ENCODE measurements at places on chromosomes 6 and 20.
A peak's percentile ranks its signal among the peaks of the same experiment; 100 is the strongest.

- H3K4me1 ChIP-seq, result peaks cover 13% of the 10 kb centered on the region
- no peak overlapping the region for H3K4me3 ChIP-seq
- no peak overlapping the region for H3K27ac ChIP-seq
- H3K27me3 ChIP-seq, result peaks cover 10% of the 10 kb centered on the region
- DNase-seq, result no peak
- no peaks in the 10 kb centered on the region for H3K36me3 ChIP-seq
These were observed 246.7 kb downstream of the SOD2 start for GRCh38 chr6:159446340-159446739.

DNA sequence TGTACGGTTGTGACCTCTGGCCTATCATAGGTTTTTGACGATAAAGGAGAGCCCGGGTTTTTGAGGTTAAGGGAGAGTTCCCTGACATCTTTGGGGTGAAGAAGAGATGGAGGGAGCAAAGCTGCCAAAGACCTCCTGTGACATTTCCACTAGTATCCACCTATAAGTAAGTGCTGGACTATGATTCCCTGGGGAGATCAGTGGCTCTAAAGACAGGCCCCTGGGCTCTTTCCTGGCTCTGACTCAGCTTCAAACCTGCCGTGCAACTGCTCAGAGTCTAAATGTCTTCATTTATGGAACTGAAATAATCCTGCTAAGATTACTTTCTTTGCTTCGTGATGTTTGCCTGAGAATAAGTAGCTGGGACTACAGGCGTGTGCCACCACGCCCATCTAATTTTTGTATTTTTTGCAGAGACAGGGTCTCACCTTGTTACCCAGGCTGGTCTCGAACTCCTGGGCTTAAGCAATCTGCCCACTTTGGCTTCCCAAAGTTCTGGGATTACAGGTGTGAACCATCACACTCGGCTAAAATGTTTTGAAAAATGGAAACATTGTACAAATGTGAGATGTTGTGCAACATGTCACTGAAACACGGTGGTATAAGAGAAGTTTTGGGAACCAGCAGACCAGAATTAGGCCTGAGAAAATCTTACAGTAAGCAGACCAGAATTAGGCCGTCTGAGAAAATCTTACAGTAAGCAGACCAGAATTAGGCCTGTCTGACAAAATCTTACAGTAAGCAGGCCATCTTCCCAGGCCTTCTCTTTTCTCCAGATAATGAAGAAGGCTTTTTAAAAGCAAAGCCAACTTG lies 1.1 kb upstream of the PAQR8 start:
- H3K27me3 ChIP-seq, result no peaks in the 10 kb centered on the region
- H3K36me3 ChIP-seq, result no peaks in the 10 kb centered on the region
- peaks cover 28% of the 10 kb centered on the region for H3K4me1 ChIP-seq
- no peak for DNase-seq
- H3K4me3 ChIP-seq, result peak overlapping the region; percentile 70

GRCh38 chr6:2745246-2745645 lies 5.5 kb downstream of the MYLK4 start:
- H3K27me3 ChIP-seq, result no peaks in the 10 kb centered on the region
- DNase-seq, result no peak
- peak overlapping the region; percentile 3 for H3K27ac ChIP-seq
- peaks cover 55% of the 10 kb centered on the region for H3K4me1 ChIP-seq
- H3K36me3 ChIP-seq, result no peaks in the 10 kb centered on the region
- no peak overlapping the region for H3K4me3 ChIP-seq

- peaks cover 16% of the 10 kb centered on the region for H3K4me1 ChIP-seq
- no peaks in the 10 kb centered on the region for H3K27me3 ChIP-seq
- no peak for DNase-seq
These were observed 143.4 kb downstream of the BCKDHB start for GRCh38 chr6:80249897-80250296.

DNA sequence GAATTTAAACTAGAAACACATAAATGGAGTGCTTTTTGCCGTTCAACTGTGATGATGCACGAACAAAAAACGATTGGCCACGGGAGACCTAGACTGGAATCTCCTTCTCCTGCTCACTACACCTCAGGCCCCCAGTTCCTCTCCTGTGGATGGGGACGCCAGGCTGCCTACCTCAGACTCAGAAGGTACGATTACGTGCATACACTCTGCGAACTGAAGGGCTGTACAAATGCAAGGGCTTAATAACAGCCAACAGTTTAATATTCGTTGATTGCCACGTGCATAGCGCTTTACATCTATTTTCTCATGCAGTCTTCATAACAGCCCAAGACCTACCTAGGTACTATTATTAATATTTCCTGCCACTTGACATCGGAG lies 495 bp upstream of the ARMC2 start:
- no peaks in the 10 kb centered on the region for H3K36me3 ChIP-seq
- peaks cover 15% of the 10 kb centered on the region for H3K4me1 ChIP-seq
- DNase-seq, result no peak
- no peaks in the 10 kb centered on the region for H3K27me3 ChIP-seq
- H3K27ac ChIP-seq, result no peak overlapping the region

GRCh38 chr6:617456-618100 lies 39.3 kb downstream of the HUS1B start:
- H3K36me3 ChIP-seq, result peaks cover 21% of the 10 kb centered on the region
- no peak overlapping the region for H3K27ac ChIP-seq
- no peaks in the 10 kb centered on the region for H3K27me3 ChIP-seq
- no peak overlapping the region for H3K4me3 ChIP-seq
- peaks cover 6% of the 10 kb centered on the region for H3K4me1 ChIP-seq
- DNase-seq, result no peak

DNA sequence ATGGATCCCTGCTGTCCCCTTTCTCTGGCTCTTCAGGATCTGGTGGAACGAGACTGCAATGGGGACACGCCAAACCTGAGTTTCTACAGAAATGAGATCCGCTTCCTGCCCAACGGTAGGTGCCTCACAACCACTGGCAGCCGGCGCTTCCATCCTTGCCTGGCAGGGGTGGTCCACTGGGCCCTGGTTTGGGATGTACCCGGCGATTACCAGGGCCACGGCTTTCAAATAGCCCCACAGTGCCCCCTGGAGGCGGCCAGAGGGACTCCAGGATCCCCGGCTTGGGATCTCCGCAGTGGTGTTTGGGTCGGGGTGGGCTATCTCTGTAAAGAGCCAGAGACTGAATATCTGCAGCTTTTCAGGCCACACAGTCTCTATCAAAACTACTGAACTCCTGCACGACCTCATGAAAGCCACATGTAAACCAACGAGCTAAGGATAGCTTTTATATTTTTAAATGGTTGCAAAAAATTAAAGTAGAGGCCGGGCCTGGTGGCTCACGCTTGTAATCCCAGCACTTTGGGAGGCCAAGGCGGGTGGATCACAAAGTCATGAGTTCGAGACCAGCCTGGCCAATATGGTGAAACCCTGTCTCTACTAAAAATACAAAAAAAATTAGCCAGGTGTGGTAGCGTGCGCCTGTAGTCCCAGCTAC lies 3.7 kb downstream of the OGFR start:
- H3K4me3 ChIP-seq, result no peak overlapping the region
- H3K4me1 ChIP-seq, result peaks cover 21% of the 10 kb centered on the region
- no peak for DNase-seq
- peaks cover 14% of the 10 kb centered on the region for H3K36me3 ChIP-seq
- no peaks in the 10 kb centered on the region for H3K27me3 ChIP-seq

DNA sequence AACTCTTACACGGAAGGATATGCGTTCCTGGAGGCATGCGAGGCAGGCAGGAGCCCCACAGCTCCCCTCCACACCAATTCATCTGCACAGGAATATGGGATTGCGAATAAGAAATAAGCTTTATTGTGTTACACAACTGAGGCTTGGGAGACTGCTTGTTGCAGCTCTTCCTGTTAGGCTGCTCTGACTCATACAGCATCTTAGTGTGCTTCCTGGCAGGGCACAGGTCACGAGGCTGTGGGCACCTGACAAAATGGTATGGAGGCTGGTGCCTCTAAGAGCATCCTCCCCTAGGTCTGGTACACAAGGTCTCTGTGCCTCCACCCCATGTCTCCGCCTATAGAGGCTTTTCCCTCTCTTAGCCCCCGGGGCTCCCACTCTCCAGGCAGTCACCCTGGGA lies 6.8 kb downstream of the SLC22A3 start:
- no peak overlapping the region for H3K4me3 ChIP-seq
- no peaks in the 10 kb centered on the region for H3K36me3 ChIP-seq
- DNase-seq, result no peak

GRCh38 chr6:44156494-44157151 lies 2.0 kb upstream of the CAPN11 start:
- no peak overlapping the region for H3K4me3 ChIP-seq
- no peak for DNase-seq
- peaks cover 3% of the 10 kb centered on the region for H3K4me1 ChIP-seq
- H3K27ac ChIP-seq, result no peak overlapping the region

- no peak overlapping the region for H3K27ac ChIP-seq
- no peak overlapping the region for H3K4me3 ChIP-seq
- no peaks in the 10 kb centered on the region for H3K27me3 ChIP-seq
These were observed 92.0 kb upstream of the TMEM181 start for GRCh38 chr6:158467923-158468322.

DNA sequence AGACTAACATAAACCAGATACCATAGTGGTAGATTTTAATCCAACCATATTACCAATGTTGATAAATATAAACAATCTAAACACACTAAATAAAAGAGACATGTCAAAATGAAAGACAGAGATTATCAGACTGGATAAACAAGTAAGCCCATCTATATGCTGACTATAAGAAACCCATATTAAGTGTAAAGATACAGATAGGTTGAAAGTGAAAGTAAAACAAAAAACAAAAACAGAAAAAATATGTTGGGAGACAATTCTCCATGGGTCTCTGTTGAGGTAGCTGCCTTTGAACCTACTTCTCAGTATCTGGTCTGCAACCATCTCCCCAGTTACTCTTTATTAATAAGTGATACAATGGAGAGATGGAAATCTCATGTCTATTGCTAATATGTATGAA lies 21.2 kb downstream of the REV3L start:
- H3K4me1 ChIP-seq, result peaks cover 38% of the 10 kb centered on the region
- peaks cover 22% of the 10 kb centered on the region for H3K36me3 ChIP-seq
- H3K4me3 ChIP-seq, result no peak overlapping the region
- H3K27ac ChIP-seq, result peak overlapping the region; percentile 2
- no peak for DNase-seq

Data from chondrocyte (in vitro differentiated cells).